ENCODE measurements at places on chromosomes 13 and 19. TPM values are rescaled to one million over a fixed set of nuclear protein-coding genes. Genes with fewer than 3 reads are reported as not detected.

Gene PSG2
- total RNA-seq: not detected

Gene SIGLECL1
- total RNA-seq: not detected

Gene ZNF606
- 8.0 TPM for total RNA-seq

Gene DNAJC3
- total RNA-seq: 50.0 TPM

Gene ZNF808
- 17.0 TPM for total RNA-seq

Gene CYP4F2
- 0.68 TPM for total RNA-seq

Gene SERTAD1
- total RNA-seq: 20.6 TPM

Gene GSX1
- total RNA-seq: not detected

Gene KLK1
- 0.54 TPM for total RNA-seq

Gene BRCA2
- 16.0 TPM for total RNA-seq

Gene CEACAM21
- total RNA-seq: not detected

Gene FBXO27
- 9.9 TPM for total RNA-seq

Gene CD22
- 1.3 TPM for total RNA-seq

Gene IL11
- 2.5 TPM for total RNA-seq

Gene PALM3
- total RNA-seq: not detected

Gene TMEM59L
- total RNA-seq: 0.89 TPM

Gene ANKRD27
- total RNA-seq: 26.7 TPM

Gene UHRF1
- total RNA-seq: 10.2 TPM

Gene KIR2DL4
- not detected for total RNA-seq

Gene SPHK2
- total RNA-seq: 4.0 TPM

Gene ZSCAN22
- total RNA-seq: 3.7 TPM

Gene ZNF540
- 0.35 TPM for total RNA-seq

Gene MUC16
- total RNA-seq: 0.17 TPM

Gene HNRNPA1L2
- total RNA-seq: 9.3 TPM

Gene INSL3
- total RNA-seq: not detected

Gene KLK2
- not detected for total RNA-seq

Gene FXYD7
- total RNA-seq: 1.1 TPM

Gene ZNF302
- total RNA-seq: 11.6 TPM

Gene CEBPG
- 50.0 TPM for total RNA-seq

Gene HIPK4
- total RNA-seq: not detected

Gene CYP4F11
- 9.2 TPM for total RNA-seq

Gene KLC3
- total RNA-seq: 56.5 TPM

Gene FGF9
- total RNA-seq: not detected

Gene TTC9B
- not detected for total RNA-seq

Gene NALCN
- total RNA-seq: 3.1 TPM

Gene LRRC4B
- total RNA-seq: not detected

Gene CLEC17A
- total RNA-seq: not detected

Gene ADPRHL1
- total RNA-seq: 1.2 TPM
